ENCODE measurements at places on chromosomes 2 and 18.

GRCh38 chr2:178280244-178280852 lies 86.0 kb downstream of the OSBPL6 start:
- DNase-seq = no peak

DNA sequence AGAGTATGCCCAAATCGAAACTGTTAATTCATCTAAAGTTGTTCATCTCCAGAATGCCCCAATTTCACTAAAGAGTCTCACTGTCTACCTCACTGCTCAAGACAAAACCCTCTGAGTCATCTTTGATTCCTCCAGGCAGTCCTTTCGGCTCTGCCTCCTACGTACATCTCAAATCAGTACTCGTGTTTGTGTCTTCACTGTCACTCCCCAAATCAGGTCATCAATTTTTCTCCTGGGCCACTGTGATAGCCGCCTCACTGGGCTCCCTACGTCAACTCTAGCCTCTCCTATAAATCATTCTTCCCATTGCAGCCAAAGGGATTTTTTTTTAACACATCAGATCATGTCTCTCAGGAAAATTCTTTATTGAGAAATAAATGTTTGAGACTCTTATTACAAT lies 42.1 kb upstream of the TTC39C start:
- no peak for DNase-seq

DNA sequence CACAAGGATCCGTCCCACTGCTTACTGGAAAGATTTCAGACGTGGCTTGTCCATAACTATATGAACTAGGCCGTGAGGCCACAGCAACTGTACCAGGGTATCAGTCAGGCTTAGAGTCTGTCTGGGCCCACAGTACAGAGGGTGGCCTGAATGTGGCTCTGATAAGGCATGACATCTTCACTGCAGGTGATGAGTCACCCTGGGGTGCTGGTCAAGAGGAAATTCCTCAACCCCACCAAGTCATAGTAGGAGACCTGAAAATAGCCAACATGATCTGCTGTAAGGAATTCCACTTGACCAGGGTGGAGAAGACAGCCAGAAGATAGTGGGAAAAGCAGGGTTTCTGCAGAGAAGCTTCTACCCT lies 107.7 kb downstream of the INHBB start:
- no peak for DNase-seq

- no peak for DNase-seq
Measured at GRCh38 chr2:219561179-219562048, 9.9 kb downstream of the OBSL1 start.

DNA sequence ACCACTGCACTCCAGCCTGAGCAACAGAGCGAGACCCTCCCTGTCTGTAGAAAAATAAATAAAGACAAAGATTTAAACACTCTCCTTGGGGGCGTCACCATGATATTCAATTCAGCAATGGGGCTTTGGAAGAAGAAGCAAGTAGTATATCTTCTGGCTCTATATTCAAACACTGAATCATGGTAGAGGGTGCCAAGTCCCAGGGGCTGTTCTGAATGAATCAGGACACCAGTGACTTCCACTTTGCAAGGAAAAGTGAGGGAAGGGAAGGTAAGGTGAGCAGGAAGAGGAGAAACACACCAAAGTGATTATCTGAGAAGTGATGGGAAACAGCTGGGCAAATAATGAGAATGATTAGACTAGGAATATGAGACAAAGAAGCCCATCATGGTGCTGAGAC lies 80.5 kb downstream of the AAK1 start:
- no peak for DNase-seq

- DNase-seq = no peak
Measured at GRCh38 chr2:240376739-240377138, 58.7 kb upstream of the GPC1 start.
